ENCODE measurements at places on chromosomes 11 and 22.

GRCh38 chr11:86143087-86144030 is 74.5 kb upstream of the PICALM start:
- no peak for DNase-seq

DNA sequence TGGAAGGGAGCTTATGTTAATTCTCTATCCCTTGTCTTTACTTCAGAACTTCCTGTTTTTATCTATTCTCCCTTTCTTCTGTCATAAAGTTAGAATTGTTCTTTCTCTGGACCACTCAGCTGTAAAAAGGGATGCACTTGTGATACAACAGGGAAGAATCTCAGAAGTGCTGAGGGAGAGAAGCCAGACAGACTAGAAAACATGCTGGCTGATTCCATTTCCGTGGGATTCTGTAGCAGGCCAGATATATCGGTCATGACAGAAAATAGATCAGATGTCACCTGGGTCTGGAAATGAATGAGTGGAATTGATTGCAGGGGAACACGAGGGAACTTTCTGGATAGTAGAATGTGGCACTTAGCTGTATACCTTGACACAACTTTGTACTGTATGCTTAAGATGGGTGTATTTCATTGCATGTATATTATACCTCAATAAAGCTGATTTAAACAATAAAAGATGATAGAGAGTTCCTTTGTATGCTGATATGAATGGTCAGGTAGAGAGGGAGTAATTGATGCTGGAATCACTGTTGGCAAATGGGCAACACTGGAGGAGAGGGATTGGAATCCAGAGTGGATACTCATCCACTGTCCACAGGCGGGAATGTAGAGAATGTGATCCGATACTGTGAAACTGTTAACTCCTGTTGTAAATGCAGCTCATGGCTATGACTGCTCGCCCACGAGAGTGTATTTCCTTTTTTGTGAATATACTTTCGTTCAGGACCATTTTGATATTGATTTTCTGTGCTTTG is 59.6 kb downstream of the ATXN10 start:
- DNase-seq = no peak

GRCh38 chr11:79471071-79471844 is 30.4 kb upstream of the TENM4 start:
- DNase-seq = no peak

DNA sequence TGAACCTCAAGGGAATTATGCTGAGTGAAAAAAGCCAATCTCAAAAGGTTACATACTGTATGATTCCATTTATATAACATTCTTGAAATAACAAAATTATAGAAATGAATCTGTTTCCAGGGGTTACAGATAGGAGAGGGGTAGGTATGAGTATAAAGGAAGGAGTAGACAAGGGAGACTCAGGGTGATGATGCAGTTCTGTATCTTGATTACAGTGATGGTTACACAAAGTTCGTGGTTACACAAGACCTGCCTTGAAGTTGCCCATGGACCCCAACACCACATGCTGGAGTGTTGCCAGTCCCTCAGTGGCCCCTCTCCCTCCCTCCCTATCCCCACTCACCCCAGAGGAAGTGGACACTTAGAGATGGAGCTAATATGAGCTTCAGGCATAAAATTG is 20.3 kb downstream of the STK33 start:
- no peak for DNase-seq

GRCh38 chr11:42960521-42961088 is 351.2 kb upstream of the API5 start:
- DNase-seq = no peak

- DNase-seq = no peak
Measured at GRCh38 chr22:46515208-46516111, 22.0 kb downstream of the CELSR1 start.

GRCh38 chr11:79025622-79026021 is 415.2 kb downstream of the TENM4 start:
- no peak for DNase-seq

DNA sequence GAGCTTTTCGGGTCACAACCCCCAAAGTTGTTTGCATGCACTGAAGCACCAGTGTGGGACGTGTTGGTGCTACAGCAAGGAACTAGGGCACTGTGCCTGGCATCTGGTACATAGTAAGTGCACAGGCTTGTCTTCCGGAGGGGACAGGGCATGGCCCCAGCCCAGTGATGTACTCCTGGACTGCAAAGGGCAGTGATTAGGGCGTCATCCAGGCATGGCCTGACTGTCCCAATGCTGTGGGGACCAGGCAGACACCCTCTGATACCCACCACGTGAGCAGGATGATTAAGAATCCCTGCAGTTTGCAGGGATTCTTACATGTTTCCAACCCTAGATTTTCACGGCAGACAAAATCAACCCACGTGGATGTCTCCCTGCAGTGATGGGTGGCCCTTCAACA is 50.0 kb upstream of the RFPL3 start:
- no peak for DNase-seq
